ENCODE measurements at places on chromosomes 13 and 19. TPM values are rescaled to one million over a fixed set of nuclear protein-coding genes. Genes with fewer than 3 reads are reported as not detected.

- DNase-seq, result no peak
Measured at GRCh38 chr19:41001243-41001971, 10.3 kb downstream of the CYP2B6 start.

DNA sequence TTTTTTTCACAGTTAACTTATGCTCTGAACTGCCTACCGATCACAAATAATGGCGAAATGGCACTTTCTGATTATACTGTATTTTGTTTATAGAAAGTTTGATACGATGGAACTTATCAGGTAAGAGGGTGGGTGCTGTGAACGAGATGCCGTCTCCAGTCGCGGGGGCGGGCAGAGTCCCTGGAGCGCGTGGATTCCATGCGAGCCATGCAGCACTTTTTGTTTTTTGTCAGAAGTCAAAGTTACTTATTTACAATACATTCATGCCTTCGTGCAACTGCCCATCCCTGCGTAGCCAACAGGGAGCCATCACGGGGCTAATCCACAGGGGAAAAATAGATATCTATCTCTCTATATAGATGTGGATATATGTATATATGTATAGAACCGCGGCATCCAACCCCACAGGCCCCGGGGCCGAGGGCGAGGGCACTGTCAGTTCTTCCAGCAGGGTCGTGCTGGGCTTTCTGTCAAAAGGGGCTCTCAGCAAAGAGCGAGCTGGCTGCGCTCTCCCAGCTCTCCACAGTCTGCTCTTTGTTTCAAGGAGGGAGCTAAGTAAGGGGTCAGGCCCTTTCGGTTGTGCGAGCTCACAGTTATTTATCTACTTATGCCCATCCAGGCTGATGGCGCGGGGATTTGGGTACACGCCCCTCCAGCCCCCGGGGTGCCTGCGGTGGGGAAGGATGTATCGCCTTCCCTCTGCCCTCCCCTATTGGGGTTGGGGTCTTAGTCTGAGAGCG lies 3.4 kb downstream of the SLITRK1 start:
- no peak for DNase-seq

Gene LONP1
- total RNA-seq, result 141 TPM

Gene TUBA3C
- not detected for total RNA-seq

GRCh38 chr13:72586518-72586917 lies 140.9 kb downstream of the MZT1 start:
- DNase-seq, result no peak

DNA sequence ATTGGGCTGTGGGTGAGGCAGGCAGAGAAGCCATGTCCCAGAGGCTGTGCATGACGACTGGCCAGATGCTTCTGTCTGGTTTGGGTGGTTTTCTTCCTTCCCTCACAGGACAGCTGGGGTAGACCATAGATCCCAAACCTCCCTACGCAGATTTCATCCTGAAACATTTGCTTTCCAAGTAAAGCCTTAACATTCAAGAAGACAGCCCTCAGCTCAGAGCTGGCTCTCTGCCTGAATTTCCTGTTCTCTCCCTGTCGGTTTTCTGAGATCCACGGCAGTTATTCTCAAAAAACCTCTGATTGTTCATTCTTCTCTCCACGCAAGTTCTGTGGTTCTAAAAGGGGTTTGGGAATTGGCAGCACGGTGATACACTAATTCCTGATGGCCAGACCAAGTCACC lies 25.3 kb downstream of the UQCRFS1 start:
- no peak for DNase-seq

DNA sequence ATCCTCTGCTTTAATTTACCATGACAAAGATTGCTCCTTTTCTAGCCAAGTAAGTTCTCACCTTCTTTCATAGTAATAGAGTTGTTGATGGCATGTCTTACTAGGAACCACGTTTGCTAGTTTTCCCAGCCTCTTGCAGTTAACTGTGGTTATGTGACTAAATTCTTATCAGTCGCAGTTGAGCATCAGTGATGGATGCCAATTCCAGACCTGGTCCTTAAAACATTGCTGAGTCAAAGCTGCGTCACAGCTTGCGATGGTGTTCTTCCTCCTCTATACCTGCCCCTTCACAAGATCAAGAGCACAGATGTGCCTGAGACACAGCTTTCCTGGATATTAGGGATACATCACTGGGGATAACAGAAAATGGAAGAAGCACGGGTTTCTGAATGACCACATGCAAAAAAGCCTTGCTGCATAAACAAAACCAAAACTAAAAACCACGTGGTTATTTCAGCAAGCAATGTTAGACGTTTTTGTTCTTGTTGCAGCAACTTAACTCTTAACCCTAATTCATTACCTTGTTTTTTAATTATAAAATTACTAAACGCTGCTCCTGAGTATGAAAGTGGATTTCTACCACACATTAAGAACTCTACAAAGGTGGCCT lies 97.6 kb upstream of the DACH1 start:
- no peak for DNase-seq

Gene PNMA8A
- 0.63 TPM for total RNA-seq

DNA sequence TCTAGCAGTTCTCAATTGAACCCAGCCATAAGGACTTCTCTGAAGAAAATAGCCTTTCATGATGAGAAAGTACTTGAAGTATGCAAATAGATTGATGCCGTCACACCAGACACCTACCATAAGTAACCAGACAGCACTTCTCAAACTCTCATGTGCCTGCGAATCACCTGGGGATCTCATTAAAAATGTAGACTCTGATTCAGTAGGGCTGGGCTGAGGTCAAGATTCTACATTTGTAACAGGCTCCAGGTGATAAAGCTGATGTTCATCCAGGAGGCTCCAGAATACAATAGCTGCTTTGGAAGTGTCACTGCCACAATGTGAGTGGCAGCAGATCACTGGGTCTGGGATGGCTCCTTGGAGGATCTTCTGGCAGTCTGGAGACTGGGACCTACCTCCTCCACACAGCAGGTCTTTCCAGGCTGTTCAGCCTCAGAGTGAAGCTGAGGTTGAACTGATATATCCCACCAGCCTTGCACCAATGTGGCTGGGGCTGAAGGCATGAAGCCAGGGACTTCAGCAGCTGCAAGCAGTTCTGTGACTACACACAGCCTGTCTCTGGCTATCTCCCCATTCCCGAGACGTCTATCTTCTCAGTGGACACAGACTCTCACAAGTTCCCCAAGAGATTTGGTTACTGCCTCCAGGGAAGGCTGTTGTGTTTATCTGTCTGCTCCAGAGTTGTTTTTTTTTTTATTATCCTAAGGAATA lies 9.1 kb downstream of the MBNL2 start:
- DNase-seq, result no peak

GRCh38 chr19:51398096-51398704 lies 7.8 kb upstream of the C19orf84 start:
- no peak for DNase-seq

GRCh38 chr13:80126389-80127068 lies 214.4 kb downstream of the SPRY2 start:
- DNase-seq, result no peak

Data from activated CD8-positive, alpha-beta memory T cell treated with anti-CD3 and anti-CD28 coated beads, Interleukin-2, amount 10 ng/mL, durations not matched to agents 7 days and 5 days (primary cell).